ENCODE measurements at places on chromosomes 5 and 9. TPM values are rescaled to one million over a fixed set of nuclear protein-coding genes. Genes with fewer than 3 reads are reported as not detected.

The HRCT1 gene
- total RNA-seq, result 3.1 TPM

The SLC6A18 gene
- total RNA-seq, result not detected

The HTR1A gene
- 2.7 TPM for total RNA-seq

The DMRT2 gene
- not detected for total RNA-seq

The OR1L6 gene
- total RNA-seq, result not detected

The LECT2 gene
- not detected for total RNA-seq

The LIFR gene
- 89.8 TPM for total RNA-seq

GRCh38 chr5:111412593-111412992 lies 99.7 kb downstream of the STARD4 start:
- H3K36me3 ChIP-seq, result no peaks in the 10 kb centered on the region
- no peak overlapping the region for H3K27ac ChIP-seq
- H3K4me1 ChIP-seq, result no peaks in the 10 kb centered on the region

DNA sequence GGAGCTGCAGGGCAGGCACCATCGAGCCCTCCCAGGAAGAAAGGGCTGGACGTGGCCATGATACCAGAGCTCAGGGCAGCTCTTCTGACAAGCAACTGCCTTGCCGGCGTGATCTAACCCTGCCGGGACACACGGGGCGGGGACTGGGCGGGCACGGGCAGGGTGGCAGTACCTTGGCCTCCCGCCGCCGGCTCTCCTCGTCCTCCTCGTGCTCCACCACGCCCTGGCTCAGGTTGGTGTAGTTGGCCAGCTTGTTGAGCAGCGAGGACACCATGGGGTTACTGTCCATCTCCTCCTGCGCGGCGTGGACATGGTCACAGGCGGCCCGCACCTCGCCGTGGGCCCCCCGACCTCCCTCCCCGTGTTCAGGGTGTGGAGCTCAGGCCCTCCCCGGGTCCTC lies 18.5 kb downstream of the SLC12A7 start:
- H3K36me3 ChIP-seq, result no peaks in the 10 kb centered on the region
- H3K27me3 ChIP-seq, result no peaks in the 10 kb centered on the region
- H3K4me1 ChIP-seq, result no peaks in the 10 kb centered on the region

GRCh38 chr5:131209506-131210150 lies 38.9 kb downstream of the LYRM7 start:
- peaks cover 2% of the 10 kb centered on the region for H3K4me1 ChIP-seq
- H3K36me3 ChIP-seq, result no peaks in the 10 kb centered on the region
- no peaks in the 10 kb centered on the region for H3K27me3 ChIP-seq
- no peak for DNase-seq
- no peak overlapping the region for H3K27ac ChIP-seq
- H3K4me3 ChIP-seq, result no peak overlapping the region

GRCh38 chr9:128927731-128928411 lies 7.1 kb downstream of the PHYHD1 start:
- H3K27me3 ChIP-seq, result no peaks in the 10 kb centered on the region
- H3K27ac ChIP-seq, result no peak overlapping the region
- no peak overlapping the region for H3K4me3 ChIP-seq

- H3K4me3 ChIP-seq, result no peak overlapping the region
- H3K27me3 ChIP-seq, result no peaks in the 10 kb centered on the region
- no peaks in the 10 kb centered on the region for H3K36me3 ChIP-seq
- no peak for DNase-seq
Observed at GRCh38 chr5:62326302-62326701, 20.3 kb downstream of the KIF2A start.

GRCh38 chr9:100700689-100701318 lies 122.9 kb downstream of the CAVIN4 start:
- no peak overlapping the region for H3K27ac ChIP-seq
- no peak for DNase-seq
- H3K27me3 ChIP-seq, result no peaks in the 10 kb centered on the region
- no peaks in the 10 kb centered on the region for H3K36me3 ChIP-seq
- no peaks in the 10 kb centered on the region for H3K4me1 ChIP-seq
- H3K4me3 ChIP-seq, result no peak overlapping the region

DNA sequence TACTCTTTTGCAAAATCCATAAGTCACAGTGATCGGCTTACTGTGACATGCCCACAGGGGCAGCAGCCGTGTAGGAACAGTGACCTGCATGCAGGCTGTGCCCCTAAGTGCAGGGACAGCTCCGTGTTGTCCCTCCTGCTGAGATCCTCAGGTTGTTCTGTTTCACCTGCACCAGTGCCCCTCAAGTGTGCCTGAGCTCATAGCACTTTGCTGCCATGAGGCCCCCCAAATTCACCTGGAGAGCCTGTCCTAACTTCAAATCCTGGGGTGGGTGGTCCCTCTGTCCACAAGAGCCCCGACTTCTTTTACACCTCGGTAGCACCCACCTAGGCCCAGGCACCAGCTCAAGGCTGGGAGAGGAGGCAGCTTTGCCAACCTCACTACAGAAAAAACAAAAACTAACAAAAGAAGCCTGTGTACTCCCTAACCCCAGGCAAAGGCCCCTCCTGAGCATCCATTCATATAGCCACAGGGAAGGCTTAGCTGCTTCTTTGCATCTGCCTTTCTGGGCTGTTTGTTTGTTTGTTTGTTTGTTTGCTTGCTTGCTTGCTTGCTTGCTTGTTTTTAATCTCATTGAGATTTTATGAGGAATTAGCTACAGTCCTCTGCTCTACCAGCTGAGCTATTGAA lies 214.5 kb downstream of the AUH start:
- H3K27me3 ChIP-seq, result no peaks in the 10 kb centered on the region
- DNase-seq, result no peak
- H3K27ac ChIP-seq, result no peak overlapping the region
- no peak overlapping the region for H3K4me3 ChIP-seq
- no peaks in the 10 kb centered on the region for H3K36me3 ChIP-seq

GRCh38 chr9:126513159-126514036 lies 100.3 kb upstream of the LMX1B start:
- H3K36me3 ChIP-seq, result no peaks in the 10 kb centered on the region
- H3K27me3 ChIP-seq, result no peaks in the 10 kb centered on the region
- no peak overlapping the region for H3K27ac ChIP-seq
- H3K4me3 ChIP-seq, result no peak overlapping the region
- no peaks in the 10 kb centered on the region for H3K4me1 ChIP-seq

DNA sequence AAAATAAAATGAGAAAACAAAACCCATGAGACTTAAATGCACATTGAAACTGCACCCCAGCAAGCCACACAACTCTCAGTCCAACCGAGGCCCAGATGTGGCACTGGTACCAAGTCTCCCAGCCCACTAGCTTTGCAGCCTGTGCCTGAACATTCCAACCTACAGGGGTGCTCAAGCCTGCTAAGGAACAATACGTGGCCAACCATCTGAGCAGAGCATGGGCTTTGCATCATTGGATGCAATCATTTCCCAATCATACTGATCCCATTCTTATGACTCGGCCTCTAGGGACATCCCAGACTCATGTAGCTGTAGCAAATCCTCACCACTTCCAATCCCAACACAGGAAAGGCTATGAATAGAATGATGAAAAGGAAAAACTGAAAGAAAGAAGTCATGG lies 297.2 kb downstream of the SPOCK1 start:
- no peak for DNase-seq
- H3K4me3 ChIP-seq, result no peak overlapping the region
- no peaks in the 10 kb centered on the region for H3K4me1 ChIP-seq
- H3K27ac ChIP-seq, result no peak overlapping the region

- no peak overlapping the region for H3K4me3 ChIP-seq
- no peaks in the 10 kb centered on the region for H3K4me1 ChIP-seq
- no peak for DNase-seq
- H3K36me3 ChIP-seq, result no peaks in the 10 kb centered on the region
Observed at GRCh38 chr5:175170899-175171298, 273.1 kb downstream of the DRD1 start.

- no peaks in the 10 kb centered on the region for H3K36me3 ChIP-seq
- no peaks in the 10 kb centered on the region for H3K27me3 ChIP-seq
- H3K4me1 ChIP-seq, result no peaks in the 10 kb centered on the region
- DNase-seq, result no peak
- H3K4me3 ChIP-seq, result no peak overlapping the region
- H3K27ac ChIP-seq, result no peak overlapping the region
Observed at GRCh38 chr5:111762895-111763294, 5.9 kb upstream of the NREP start.

GRCh38 chr5:53083927-53084326 lies 25.6 kb downstream of the MOCS2 start:
- no peaks in the 10 kb centered on the region for H3K36me3 ChIP-seq
- no peaks in the 10 kb centered on the region for H3K27me3 ChIP-seq
- no peaks in the 10 kb centered on the region for H3K4me1 ChIP-seq
- DNase-seq, result no peak

DNA sequence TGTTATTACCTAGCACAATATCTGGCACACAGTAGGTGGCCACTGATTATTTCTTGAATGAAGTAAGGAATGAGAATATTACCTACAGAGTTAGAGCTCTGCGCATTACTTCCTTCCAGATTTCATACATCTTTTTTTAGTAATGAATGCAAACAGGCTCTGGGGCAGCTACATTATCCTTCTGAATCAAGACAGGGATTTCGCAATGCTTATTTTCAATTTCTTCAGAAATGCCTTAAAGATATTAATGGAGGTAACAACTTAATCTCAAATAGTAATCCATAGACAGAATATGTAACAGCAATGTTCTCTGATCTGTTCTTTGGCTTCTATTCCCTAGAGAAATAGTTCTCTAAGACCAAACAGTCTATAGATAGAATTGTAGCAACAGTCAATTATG lies 32.6 kb downstream of the CDKN2A start:
- no peak overlapping the region for H3K27ac ChIP-seq
- DNase-seq, result no peak
- no peaks in the 10 kb centered on the region for H3K4me1 ChIP-seq
- H3K4me3 ChIP-seq, result no peak overlapping the region

DNA sequence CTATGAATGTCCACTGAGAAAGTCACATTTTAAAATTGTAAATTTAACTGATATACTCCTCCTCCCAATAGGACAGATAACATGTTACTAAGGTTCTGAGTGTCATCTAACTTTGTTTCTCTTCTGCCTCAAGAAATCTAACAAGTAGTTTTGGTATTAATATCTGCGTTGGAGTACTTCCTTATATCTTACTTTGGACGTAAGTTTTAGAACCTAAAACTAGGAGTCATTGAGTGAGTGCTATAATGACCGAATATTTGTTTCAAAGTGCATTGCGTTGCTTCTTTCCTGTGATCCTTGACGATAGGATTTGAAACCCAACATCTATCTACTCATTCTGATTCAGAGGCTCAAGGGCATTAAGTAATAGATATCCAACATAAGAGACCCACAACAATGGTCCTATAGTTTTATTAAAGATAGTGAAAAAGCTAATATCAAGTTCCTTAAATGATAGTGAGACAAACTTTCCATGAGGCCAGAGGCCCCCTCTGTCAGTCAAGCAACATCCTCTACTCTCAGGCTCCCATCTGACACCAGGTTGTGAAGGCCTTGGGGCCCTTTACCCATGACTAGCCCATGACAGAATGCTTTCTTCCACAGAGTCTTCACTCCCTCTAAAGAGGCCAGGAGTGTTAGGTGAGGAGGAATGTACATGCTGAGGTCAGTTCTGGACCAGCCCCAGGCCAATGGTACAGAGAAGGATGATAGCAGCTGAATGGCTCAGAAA lies 45.3 kb upstream of the MAP3K1 start:
- no peak overlapping the region for H3K27ac ChIP-seq
- no peaks in the 10 kb centered on the region for H3K4me1 ChIP-seq
- H3K36me3 ChIP-seq, result no peaks in the 10 kb centered on the region
- no peaks in the 10 kb centered on the region for H3K27me3 ChIP-seq

DNA sequence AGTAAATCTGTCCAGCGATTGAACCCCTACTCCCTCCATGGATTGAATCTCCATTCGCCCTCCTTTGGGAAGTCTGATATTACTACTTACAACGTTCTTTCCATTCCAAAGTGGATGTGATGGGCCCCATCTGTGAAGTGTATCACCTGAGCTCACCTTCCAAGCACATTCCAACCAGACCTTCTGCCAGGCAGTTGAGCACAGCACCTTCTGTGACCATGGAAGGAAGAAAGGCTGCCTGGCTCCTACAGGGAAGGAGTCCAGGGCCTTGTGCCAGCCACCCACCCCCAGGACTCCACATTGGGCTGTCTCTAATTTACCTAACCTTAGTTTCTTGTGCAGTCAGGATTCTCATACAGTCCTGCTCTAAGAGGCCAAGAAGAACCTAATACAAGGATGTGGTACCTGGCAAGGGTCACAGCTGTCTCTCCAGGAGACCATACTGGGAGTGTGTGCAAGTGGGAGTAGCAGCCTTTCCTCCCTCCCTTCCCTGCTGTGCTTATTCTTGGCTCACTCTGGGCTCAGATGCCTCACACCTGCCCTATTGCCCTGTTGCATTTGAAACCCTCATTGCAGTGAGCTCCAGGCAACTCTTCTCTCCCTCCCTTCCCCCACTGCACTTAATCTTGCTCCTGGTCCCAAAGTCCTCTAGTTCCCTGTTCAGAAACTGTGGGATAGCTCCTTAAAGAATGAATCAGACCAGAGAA lies 116.1 kb downstream of the NRG2 start:
- H3K27me3 ChIP-seq, result no peaks in the 10 kb centered on the region
- no peaks in the 10 kb centered on the region for H3K36me3 ChIP-seq
- H3K4me3 ChIP-seq, result no peak overlapping the region
- no peak overlapping the region for H3K27ac ChIP-seq
- DNase-seq, result no peak

Data from ovary (tissue), 10 donors.